ENCODE measurements at places on chromosomes 2 and 18. TPM values are rescaled to one million over a fixed set of nuclear protein-coding genes. Genes with fewer than 3 reads are reported as not detected.
A peak's percentile ranks its signal among the peaks of the same experiment; 100 is the strongest.

The MARCO gene
- 338 TPM for total RNA-seq

The TRIM54 gene
- not detected for total RNA-seq

The STRADB gene
- total RNA-seq = 24.1 TPM

The DAW1 gene
- 18.7 TPM for total RNA-seq

The SCN2A gene
- 0.89 TPM for total RNA-seq

The LIMS3 gene
- 1.2 TPM for total RNA-seq

The FNDC4 gene
- total RNA-seq = 2.4 TPM

The HOXD4 gene
- 0.81 TPM for total RNA-seq

The SLC35F6 gene
- 47.4 TPM for total RNA-seq

The RAB17 gene
- total RNA-seq = 171 TPM

The CABYR gene
- 3.1 TPM for total RNA-seq

DNA sequence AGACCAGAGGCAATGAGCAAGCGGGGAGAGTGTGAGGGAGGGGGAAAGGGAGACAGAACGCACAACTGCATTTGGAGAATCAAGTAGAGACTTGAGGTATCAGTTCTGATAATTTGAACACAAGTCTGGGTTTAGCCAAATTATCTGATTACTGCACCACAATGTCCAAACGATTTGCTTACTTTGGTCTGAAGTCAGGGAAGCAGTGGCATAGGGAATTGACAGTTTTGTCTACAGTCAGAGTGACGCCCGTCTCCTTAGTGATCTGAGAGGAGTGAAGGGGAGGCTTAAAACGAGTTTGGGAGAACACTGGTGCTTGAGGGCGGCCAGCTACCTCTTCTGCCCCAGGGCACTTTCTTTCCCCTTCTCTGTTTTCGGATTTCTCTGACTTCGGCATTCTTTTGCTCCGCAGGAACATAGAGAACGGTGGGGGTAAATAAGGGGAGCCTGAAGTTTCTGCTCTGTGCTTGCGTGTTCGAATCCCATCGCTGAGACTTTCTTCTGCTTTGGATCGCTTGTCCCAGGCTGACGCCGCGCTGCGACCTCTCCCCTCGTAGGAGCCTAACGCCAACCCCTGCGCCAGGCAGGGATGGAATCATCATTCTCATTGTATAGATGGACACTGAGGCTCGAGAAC, 2.9 kb upstream of the DLX2 start:
- no peaks in the 10 kb centered on the region for H3K36me3 ChIP-seq
- H3K4me1 ChIP-seq = peaks cover 63% of the 10 kb centered on the region
- H3K4me3 ChIP-seq = no peak overlapping the region
- peaks cover 70% of the 10 kb centered on the region for H3K27me3 ChIP-seq
- DNase-seq = no peak

DNA sequence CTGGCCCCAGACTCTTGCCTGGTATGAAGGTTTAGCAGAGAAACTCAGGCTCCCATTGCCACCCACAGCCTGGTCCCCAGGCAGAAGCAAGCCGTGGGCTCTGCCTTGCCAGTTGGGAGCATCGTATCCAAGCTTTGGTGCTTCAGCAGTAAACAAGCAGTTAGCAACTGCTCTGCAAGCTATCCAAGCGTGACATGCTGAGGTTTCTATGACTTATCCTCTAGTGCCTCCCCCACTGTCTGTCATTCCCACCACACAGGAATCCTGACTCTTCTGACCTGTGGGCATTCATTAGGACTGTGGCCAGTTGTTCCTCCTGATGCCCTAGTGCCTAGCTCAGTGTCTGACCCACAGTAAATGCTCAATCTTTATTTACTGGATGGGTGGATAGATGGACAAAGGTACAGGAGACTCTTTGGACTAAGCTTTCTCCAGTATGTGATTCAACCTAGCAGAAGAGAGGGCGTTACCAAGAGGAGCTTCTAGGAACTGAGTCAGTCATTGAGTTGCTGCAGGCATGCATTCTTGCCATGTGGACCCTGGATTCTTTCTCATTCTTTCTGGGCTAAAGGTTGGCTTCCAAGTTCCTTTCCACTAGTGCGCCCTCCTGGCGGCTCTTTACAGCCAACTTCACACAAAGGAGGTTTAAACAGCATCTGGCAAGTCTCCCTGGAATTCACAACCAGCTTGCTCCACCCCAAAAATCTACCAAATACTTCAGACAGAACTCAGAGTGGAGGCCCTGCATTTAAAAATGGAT, 40.6 kb upstream of the MRPL19 start:
- no peaks in the 10 kb centered on the region for H3K27me3 ChIP-seq
- H3K4me1 ChIP-seq = peaks cover 15% of the 10 kb centered on the region

- no peak overlapping the region for H3K27ac ChIP-seq
- H3K4me3 ChIP-seq = no peak overlapping the region
- no peaks in the 10 kb centered on the region for H3K4me1 ChIP-seq
- H3K27me3 ChIP-seq = no peaks in the 10 kb centered on the region
- H3K36me3 ChIP-seq = no peaks in the 10 kb centered on the region
These were observed 560.5 kb upstream of the HS6ST1 start for GRCh38 chr2:128879161-128879560.

DNA sequence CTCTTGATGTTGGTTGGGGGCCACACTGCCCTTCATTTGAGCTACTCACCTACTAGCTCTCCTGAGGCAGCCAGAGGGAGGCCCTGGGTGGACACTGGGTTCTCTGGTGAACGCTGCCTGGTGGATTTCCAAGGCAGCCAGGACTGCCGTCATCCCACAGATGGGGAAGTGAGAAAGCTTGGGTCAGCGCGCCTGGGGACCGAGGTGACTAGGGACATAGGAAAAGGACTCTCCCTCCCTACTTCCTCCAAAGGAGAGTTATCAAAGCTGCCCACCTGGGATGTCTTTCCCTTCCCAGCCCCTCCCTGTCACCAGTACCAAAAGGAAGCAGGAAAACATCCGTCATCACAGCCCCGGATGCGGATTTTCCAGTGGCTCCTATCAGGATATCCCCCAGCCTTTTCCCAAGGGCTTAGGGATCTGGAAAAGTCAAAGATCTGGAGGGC, 3.8 kb upstream of the SEMA4C start:
- no peak for DNase-seq
- peak overlapping the region; percentile 12 for H3K27ac ChIP-seq
- no peaks in the 10 kb centered on the region for H3K27me3 ChIP-seq
- H3K36me3 ChIP-seq = no peaks in the 10 kb centered on the region
- no peak overlapping the region for H3K4me3 ChIP-seq
- peaks cover 33% of the 10 kb centered on the region for H3K4me1 ChIP-seq

DNA sequence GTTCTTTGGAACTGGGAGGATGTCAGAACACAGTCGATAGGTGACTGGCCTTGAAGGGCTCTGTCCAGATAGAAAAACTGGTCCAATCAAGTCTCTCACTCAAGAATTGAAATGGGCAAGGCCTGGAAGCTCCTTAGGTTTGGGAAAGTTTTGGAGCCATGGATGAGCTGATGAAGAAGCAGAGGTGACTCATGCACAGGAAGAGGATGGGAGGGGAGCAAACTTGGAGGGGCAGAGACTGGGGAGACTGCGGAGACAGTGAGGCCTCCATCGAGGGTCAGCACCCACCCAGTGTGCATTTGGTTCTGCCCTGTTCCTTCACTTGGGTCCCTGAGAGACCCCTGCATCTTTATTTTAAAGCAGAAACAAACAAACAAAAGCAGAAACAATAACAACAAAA, 41.1 kb downstream of the SOWAHC start:
- H3K4me1 ChIP-seq = no peaks in the 10 kb centered on the region
- DNase-seq = no peak
- no peaks in the 10 kb centered on the region for H3K36me3 ChIP-seq
- no peak overlapping the region for H3K27ac ChIP-seq
- no peak overlapping the region for H3K4me3 ChIP-seq

- H3K27ac ChIP-seq = no peak overlapping the region
- no peaks in the 10 kb centered on the region for H3K36me3 ChIP-seq
- DNase-seq = no peak
- no peaks in the 10 kb centered on the region for H3K4me1 ChIP-seq
- no peaks in the 10 kb centered on the region for H3K27me3 ChIP-seq
These were observed 11.6 kb upstream of the ACKR3 start for GRCh38 chr2:236558036-236558435.

DNA sequence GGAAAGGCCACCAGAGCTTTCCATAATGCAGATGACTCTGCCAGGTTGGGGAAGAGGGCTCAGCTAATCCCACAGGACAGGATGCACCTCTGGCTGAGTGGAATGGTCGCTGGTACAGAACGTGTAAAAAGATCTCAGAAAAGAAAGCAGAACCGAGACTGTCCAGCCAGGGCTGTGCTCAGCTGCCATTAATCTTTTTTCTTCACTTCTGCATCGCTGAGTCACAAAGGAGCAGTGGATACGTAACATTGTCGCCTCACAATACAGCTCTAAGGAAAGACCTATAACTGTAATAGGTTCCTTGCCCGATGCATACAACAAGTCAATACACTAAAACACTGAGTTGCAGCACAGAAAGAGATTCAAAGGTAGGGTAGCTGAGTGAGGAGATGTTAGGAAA, 354.2 kb downstream of the EN1 start:
- no peak overlapping the region for H3K27ac ChIP-seq
- H3K4me1 ChIP-seq = no peaks in the 10 kb centered on the region
- no peaks in the 10 kb centered on the region for H3K36me3 ChIP-seq
- no peaks in the 10 kb centered on the region for H3K27me3 ChIP-seq
- DNase-seq = no peak
- no peak overlapping the region for H3K4me3 ChIP-seq

DNA sequence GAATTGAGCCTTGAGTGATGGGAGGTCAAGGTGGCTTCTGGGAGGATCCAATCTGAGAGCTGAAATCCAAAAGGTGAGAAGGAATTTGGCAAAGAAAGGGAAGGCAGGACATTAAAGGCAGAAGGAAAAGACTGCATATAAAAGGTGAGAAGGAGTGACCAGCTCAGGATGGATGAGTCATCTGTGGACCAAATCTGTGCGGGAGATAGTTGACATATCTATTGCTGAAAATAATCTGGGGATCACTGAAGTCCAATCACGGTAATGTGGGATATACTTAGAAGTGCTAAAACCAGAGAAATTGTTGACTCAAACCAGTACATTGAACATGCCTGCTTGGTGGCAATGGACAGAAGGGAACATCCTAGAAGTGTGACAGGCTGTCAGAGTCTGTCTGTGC, 8.0 kb upstream of the PTPN4 start:
- H3K4me1 ChIP-seq = peaks cover 4% of the 10 kb centered on the region
- H3K36me3 ChIP-seq = no peaks in the 10 kb centered on the region
- H3K27ac ChIP-seq = no peak overlapping the region
- DNase-seq = no peak
- no peak overlapping the region for H3K4me3 ChIP-seq

DNA sequence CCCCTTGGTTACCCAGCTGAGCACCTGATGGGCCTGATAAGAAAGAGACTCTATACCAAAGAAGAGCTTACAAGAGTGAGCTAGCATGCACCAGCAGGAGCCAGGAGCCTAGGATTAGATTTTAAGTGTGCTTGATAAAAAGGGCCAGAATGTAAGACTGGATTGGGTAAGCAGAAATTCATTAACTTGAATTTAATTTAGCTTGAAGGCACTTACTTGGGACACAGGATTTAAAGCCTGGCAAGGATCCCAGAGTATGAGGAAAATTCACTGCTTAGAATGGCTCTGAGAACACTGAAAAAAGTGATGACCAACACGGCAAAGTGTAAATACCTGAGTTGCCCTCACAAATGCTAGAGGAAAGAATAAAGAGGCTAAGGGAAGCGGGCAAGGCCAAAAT, 91.3 kb upstream of the RBBP8 start:
- no peak overlapping the region for H3K27ac ChIP-seq
- no peaks in the 10 kb centered on the region for H3K27me3 ChIP-seq
- H3K36me3 ChIP-seq = no peaks in the 10 kb centered on the region
- H3K4me3 ChIP-seq = no peak overlapping the region
- no peak for DNase-seq

DNA sequence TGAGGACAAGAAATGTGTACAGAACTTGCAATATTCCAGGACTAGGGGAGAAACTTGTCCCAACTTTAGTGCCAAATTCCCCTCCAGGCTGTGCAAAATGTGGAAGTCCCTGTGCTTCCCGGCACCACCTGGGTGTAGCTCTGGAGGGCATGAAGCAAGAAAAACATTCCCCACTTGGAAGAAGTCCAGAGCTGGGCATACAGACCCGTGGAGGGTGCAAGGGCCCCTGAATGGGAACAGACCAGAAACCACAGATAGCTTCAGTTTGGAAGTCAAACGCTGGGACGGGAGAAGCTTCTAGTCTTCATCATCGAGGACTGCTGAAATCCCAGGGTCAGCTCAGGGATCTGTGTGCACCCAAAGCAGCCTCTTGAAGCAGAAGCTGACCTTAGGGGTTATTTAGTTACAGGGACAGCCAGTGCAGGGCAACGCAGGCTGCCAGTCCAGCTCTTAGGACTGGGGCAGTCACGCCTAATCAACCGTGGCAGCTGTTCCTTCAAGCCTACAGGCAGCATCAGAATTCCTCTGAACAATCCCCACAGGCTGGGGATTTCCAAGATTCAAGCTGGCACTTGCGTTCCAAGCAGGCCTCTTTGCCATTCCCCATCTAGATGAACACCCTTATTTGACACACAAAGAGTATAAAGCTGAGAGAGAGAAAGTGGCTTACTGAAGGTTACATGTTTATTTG, 269.4 kb downstream of the LOXHD1 start:
- DNase-seq = peak; percentile 52
- H3K4me1 ChIP-seq = peaks cover 14% of the 10 kb centered on the region
- no peak overlapping the region for H3K27ac ChIP-seq
- H3K4me3 ChIP-seq = no peak overlapping the region
- no peaks in the 10 kb centered on the region for H3K27me3 ChIP-seq
- H3K36me3 ChIP-seq = no peaks in the 10 kb centered on the region

GRCh38 chr2:68428746-68429145, 38.3 kb downstream of the FBXO48 start:
- no peak overlapping the region for H3K27ac ChIP-seq
- H3K4me1 ChIP-seq = peaks cover 26% of the 10 kb centered on the region
- no peak for DNase-seq
- H3K36me3 ChIP-seq = no peaks in the 10 kb centered on the region
- no peaks in the 10 kb centered on the region for H3K27me3 ChIP-seq

- H3K27me3 ChIP-seq = no peaks in the 10 kb centered on the region
- no peak overlapping the region for H3K4me3 ChIP-seq
These were observed 103.2 kb upstream of the ZNF521 start for GRCh38 chr18:25455159-25455558.

GRCh38 chr2:55879976-55880375, 43.6 kb downstream of the EFEMP1 start:
- H3K4me1 ChIP-seq = no peaks in the 10 kb centered on the region
- H3K27ac ChIP-seq = no peak overlapping the region
- H3K36me3 ChIP-seq = no peaks in the 10 kb centered on the region
- DNase-seq = no peak
- H3K27me3 ChIP-seq = no peaks in the 10 kb centered on the region
- H3K4me3 ChIP-seq = no peak overlapping the region

- H3K36me3 ChIP-seq = no peaks in the 10 kb centered on the region
- H3K27me3 ChIP-seq = no peaks in the 10 kb centered on the region
- DNase-seq = no peak
- no peak overlapping the region for H3K4me3 ChIP-seq
These were observed 471.0 kb upstream of the PIK3C3 start for GRCh38 chr18:41484069-41484468.

DNA sequence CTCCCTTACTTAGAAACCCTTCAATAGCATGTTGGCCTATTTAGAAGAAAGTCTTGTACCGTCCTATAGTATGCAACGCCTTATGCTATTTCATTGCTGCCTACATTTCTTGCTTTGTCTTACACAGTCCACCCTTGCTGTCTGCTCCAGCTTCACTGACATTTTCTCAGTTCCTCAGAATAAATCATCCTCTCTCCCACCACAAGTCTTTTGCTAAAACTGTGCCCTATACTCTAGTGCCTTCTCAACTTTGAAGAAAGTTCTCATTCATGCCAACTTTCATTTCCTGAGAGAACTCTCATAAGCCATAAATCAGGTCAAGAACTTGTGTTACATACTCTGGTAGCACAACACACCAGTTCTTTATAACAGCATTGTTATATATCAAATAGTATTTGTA, 54.3 kb upstream of the COL3A1 start:
- H3K4me3 ChIP-seq = no peak overlapping the region
- H3K27ac ChIP-seq = no peak overlapping the region
- no peaks in the 10 kb centered on the region for H3K27me3 ChIP-seq
- H3K36me3 ChIP-seq = no peaks in the 10 kb centered on the region
- DNase-seq = no peak
